Spleen (tissue), 13 donors: ENCODE measurements at places on chromosomes 2 and 18.
A peak's percentile ranks its signal among the peaks of the same experiment; 100 is the strongest.

DNA sequence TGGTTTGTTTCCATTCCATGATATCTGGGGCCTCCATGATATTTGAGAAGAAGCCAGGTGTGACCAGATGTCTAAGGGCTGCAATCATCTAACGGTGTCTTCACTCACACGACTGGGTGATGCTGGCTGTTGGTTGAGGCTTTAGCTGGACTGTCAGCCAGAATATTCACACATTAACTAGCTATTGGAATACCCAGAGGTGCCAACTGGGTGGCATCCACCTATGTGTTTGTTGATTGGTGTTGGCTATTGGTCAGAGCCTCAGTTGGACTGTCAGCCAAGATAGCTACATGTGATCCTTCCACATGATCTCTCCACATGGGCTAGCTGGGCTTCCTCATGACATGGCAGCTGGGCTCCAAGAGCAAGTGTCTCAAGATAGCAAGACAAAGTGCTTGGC lies 117.4 kb downstream of the CDCA7 start:
- DNase-seq: no peak

GRCh38 chr2:54657664-54658083 lies 65.8 kb upstream of the EML6 start:
- DNase-seq: peak; percentile 80

- DNase-seq: no peak
Measured at GRCh38 chr2:179239195-179239594, 25.4 kb downstream of the SESTD1 start.

DNA sequence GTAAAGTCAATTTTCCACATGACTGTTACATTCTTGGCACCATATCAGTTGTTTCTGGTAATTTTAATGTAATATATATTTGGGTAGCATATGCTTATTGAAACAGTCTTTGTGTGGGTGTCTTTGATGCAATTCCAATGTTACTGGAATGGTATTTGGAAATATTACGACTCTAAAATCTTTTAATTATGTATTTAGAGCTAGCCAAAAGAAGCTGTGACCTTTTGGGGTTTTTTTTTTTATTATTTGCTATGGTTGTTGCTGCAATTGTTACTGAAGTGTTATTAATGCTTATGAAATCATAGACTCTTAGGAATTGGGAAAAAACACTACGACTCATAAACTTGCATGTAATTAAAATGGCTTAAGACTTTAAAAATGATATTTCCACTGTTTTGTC lies 95.9 kb downstream of the AOX1 start:
- DNase-seq: no peak

GRCh38 chr2:177252808-177253531 lies 11.6 kb downstream of the NFE2L2 start:
- DNase-seq: no peak

DNA sequence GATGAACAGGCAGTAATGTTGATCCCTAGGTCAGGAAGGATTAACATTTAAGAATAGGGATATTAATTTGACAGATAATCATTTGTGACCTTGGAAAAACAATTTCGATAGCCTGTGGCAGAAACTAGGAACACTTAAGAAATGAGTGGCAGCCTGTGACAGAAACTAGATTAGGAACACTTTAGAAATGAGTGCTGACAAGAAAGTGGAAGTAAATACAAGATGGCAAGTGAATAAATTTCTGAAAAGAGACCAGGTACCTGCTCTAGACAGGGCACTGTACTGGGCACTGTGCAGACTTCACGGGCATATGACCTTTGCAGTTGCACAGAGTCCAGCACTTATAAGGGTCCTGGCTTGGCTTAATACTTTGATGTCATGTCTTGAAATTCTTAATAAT lies 5.5 kb upstream of the HNRNPA3 start:
- DNase-seq: no peak

DNA sequence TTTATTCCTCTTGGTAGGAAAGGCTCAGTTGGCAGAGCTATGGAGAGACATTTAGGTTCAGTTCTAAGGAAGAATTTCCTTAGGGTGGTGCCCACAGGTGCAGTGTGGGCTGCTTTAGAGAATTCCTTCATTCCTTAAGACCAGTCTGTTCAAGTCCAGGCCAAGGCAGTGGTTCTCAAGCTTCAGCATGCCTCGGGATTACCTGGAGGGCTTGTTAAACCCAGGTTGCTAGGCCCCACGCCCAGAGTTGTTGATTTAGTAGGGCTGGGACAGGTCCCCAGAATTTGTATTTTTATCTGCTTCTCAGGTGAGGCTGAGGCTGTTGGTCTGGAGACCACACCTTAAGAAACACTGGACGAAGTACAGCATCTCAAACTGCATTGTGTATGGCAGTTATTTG lies 68.9 kb downstream of the CERS6 start:
- no peak for DNase-seq

DNA sequence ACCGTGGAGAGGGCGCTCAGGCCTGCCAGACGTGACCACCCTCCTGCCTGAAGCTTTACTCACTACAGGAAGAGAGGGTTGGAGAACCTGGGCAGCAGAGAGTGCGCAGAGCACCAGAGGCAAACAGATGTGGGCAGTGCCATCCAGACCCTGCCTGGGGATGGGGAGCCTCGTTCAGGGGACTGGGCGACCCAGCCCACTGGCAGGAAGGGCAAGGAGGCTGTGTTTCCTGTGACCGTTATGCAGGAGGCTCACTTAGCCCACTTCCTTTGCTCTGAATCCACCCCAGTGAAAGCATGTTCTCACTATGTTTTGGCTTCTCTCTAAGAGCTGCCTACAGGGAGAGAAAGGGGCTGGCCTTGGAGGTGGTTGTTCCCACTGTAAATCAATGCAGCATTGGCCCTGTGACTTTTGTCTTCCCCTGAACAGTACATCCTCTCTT lies 23.0 kb upstream of the ACKR3 start:
- peak; percentile 85 for DNase-seq
